ENCODE measurements at places on chromosomes 3 and 15.

DNA sequence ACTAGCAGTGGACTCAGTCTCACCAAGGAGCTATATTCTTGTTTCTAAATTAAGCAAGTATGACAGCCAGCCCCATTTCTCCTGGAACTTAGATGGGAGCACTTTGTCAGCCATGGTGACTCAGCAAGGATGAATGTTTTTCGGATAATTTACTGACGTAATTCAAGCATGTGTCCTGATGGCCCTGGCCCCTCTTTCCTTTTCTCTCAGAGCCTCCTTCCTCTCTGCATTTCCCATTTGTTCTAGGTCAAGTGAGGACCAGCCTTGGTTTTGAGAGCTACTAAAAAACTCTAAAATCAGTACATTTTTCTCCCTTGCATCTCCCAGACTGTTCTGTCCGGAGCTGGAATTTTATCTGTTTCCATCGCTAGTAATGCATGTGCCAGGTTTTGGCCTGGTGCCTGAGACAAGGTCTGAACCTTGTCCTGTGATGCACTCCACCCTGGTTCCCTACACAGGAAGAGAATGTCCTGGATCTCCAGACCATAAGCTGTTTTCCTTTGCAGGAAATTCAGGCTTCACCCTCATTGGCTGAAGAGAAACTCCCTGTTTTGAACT lies 256.6 kb upstream of the ROPN1 start:
- no peak for DNase-seq

DNA sequence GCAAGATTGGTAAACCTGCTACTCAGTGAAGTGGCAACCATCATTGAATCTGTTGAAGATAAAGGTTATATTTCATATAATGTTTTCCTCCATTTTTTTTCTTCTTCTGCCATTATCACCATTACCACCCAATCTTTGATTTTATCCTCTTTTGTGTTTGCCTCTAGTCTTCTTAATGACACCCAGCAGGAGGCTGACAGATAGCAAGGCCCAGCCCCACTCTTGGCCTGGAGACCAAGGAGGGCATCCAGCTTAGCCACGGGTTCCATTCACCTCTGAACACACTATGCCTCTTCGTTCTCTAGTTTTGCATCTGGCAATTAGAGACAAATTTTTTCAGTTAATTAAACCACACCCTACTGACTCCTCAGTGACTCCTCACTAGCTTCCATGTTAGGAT lies 129.7 kb downstream of the TPRG1 start:
- DNase-seq = no peak

- DNase-seq = peak; percentile 90
Measured at GRCh38 chr3:23748398-23749110, 57.2 kb upstream of the UBE2E1 start.

- DNase-seq = peak; percentile 51
Measured at GRCh38 chr15:70526221-70526973, 237.0 kb downstream of the UACA start.

DNA sequence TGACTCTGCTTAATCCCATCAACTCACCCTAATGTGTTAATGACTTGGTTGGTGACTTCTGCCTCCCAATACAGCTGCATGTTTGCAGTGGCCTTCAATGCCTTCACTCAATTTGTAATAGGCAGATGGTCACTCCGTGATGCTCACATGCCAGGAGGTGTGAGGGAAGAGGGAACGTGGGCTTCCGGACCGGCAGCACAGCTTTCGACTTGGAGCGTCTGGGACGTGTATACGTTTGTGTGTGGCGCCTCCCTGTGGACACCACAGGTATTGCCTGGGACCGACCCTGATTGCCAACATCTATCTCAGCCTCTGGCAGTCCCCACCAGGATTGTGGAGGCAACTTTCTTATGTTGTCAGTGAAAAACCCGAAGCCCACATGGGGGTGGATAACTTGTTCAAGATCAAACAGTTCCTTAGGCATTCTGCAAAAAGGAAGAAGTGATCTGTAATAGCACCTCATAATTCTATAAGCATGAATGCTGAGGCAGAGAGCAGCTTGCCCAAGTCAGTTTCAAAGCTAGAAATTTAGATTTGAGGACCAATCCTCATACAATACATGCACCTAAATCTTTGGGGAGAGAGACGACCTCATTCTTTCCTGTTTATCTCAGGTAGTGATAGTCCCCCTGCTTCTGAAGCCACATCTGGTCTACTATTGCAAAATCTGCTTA lies 16.9 kb downstream of the MRPL46 start:
- DNase-seq = peak; percentile 54

- peak; percentile 82 for DNase-seq
Measured at GRCh38 chr3:42652611-42653302, 740 bp upstream of the ZBTB47 start.

DNA sequence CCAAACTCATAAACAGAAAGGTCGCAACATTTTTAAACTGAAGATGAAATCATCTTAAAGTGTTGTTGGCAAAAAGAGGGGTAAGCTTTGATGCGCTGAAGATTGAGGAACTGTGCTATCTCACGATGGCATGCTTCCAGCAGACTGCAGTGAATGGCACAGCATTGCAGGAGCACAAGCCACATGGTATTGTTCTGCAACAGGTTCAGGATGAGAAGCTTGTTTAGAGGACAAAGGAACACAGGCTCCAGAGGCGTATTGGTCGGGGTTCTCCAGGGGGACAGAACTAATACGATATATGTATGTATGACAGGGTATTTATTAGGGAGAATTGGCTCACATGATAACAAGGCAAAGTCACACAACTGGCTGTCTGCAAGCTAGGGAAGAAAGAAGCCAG lies 13.8 kb upstream of the PLD1 start:
- peak; percentile 66 for DNase-seq

All from common myeloid progenitor, CD34-positive (primary cell).